Pericardium fibroblast (primary cell): ENCODE measurements at places on chromosomes 13 and 19. TPM values are rescaled to one million over a fixed set of nuclear protein-coding genes. Genes with fewer than 3 reads are reported as not detected.

The EHD2 gene
- total RNA-seq: 244 and 274 TPM in 2 replicates

The HSPB6 gene
- total RNA-seq: 142 and 170 TPM in 2 replicates

The IGLON5 gene
- total RNA-seq: 0.09 and 0.58 TPM in 2 replicates

The SPRED3 gene
- 0.35 and 0.51 TPM in 2 replicates for total RNA-seq

The IFNL1 gene
- not detected in 2 replicates for total RNA-seq

The APLP1 gene
- total RNA-seq: 8.9 and 27.8 TPM in 2 replicates

The ADM5 gene
- total RNA-seq: 0.12 and 0.26 TPM in 2 replicates

The HIPK4 gene
- total RNA-seq: 0.17 TPM in 1 of 2 replicates, not detected in the other

The ZNF490 gene
- total RNA-seq: 3.6 and 5.7 TPM in 2 replicates

The PNMA8A gene
- 1.9 and 2.5 TPM in 2 replicates for total RNA-seq

The ERICH4 gene
- total RNA-seq: not detected in 2 replicates

The PRRG2 gene
- 0.09 TPM in 1 of 2 replicates, not detected in the other for total RNA-seq

The KCTD12 gene
- total RNA-seq: 11.4 and 56.5 TPM in 2 replicates

The GDF15 gene
- 28.9 and 61.3 TPM in 2 replicates for total RNA-seq

The TMIGD2 gene
- 0.09 and 0.23 TPM in 2 replicates for total RNA-seq

The MATK gene
- total RNA-seq: not detected in 2 replicates

The MCEMP1 gene
- total RNA-seq: not detected in 2 replicates

The LAIR1 gene
- total RNA-seq: not detected in 2 replicates

The SLAIN1 gene
- total RNA-seq: not detected in 2 replicates

The VASP gene
- total RNA-seq: 55.0 and 120 TPM in 2 replicates

The NBEA gene
- total RNA-seq: 1.6 and 2.6 TPM in 2 replicates

The ZNF431 gene
- total RNA-seq: 1.1 and 1.3 TPM in 2 replicates
